ENCODE measurements at places on chromosomes 3 and 15.

- no peak for DNase-seq
Measured at GRCh38 chr3:196268284-196269163, 19.0 kb downstream of the PCYT1A start.

GRCh38 chr15:65902373-65902772, 33.1 kb downstream of the RAB11A start:
- no peak for DNase-seq

GRCh38 chr15:50137330-50137761, 18.3 kb upstream of the ATP8B4 start:
- no peak for DNase-seq

GRCh38 chr3:13045904-13046568, 27.2 kb downstream of the IQSEC1 start:
- DNase-seq = no peak

DNA sequence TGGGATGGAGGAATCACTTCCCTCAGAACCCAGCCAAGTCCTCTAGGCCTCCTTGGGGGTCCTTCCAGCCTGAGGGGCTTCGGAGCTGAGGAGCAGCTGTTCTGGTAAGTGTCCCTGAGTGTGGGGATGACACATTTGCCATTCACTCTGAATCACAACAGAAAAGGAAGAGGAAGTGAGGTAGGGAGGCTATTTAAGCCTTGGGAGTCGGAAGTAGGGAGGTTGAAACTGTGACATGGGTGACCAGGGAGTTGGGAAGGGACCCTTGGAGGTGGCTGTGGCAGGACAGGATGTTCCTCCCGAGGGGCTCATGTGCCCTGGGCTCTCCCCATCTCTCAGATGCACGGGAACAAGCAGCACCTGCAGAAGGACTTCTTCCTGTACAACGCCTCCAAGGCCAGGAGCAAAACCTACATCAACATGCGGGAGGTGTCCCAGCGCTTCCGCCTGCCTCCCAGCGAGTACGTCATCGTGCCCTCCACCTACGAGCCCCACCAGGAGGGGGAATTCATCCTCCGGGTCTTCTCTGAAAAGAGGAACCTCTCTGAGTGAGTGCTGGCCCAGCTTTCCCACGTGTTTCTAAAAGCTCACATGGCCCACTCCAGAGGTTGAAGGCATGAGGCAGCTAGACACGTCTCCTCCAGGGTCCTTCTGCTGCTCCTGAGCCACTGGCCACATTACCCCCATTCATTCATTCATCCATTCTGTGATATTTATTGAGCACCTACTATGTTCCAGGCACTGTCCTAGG, 43.3 kb downstream of the CAPN3 start:
- DNase-seq = no peak

DNA sequence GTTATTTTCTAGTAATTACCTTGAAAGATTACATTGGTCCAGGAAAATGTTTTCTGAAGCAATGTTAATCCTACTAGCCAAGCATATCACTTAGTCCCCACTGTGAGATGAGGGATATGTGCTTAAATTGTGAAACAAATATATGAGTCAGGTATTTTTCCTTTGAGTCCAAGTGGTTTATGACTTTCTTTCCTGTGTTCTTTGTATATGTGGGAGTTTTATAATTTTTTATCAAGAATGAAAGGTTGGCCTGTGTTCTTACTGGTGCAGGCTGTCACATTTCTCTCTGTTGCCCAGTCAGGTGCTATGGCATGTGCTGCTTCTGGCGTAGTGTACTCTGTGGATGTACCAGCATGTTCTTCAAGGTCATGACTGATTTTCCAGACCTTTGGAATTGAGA, 147.4 kb downstream of the CMSS1 start:
- DNase-seq = no peak

DNA sequence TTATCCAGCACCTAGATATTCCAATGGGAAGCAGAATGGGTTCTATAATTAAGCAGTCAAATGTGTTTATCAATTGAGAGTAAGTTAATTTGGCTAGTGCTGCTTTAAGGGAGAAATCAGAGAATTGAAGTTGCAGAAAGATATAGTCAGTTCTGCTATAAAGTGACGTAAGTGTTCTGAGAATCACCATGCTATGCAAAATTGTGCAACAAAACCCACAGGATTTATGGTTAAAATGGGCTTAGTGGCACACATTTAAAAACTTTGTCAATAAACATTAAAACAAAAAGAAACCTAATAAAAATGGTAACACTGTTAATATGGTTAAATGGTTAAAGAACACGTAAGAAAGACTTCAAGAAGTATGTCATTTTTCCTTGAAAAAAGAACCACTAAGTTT, 74.5 kb downstream of the TMEM108 start:
- no peak for DNase-seq

DNA sequence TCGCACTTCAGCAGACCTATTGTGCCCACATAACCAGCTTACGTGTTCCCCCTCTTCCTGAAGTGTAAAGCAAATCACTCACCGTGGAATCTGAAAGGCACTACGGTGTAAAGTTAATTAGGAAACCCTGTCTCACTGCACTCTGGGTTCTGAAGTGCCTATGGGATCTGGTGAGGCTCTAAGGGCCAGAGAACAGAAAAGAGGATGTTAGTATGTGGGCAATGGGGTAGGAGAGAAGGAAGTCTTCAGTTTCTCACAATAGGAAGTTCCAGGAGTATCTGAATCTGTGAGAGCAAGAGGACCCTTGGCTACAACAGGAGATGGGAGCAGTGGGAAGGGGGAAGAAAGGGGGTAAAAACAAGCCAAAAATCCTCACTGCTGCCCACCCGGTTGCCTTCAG, 71.4 kb downstream of the ITGB5 start:
- no peak for DNase-seq

DNA sequence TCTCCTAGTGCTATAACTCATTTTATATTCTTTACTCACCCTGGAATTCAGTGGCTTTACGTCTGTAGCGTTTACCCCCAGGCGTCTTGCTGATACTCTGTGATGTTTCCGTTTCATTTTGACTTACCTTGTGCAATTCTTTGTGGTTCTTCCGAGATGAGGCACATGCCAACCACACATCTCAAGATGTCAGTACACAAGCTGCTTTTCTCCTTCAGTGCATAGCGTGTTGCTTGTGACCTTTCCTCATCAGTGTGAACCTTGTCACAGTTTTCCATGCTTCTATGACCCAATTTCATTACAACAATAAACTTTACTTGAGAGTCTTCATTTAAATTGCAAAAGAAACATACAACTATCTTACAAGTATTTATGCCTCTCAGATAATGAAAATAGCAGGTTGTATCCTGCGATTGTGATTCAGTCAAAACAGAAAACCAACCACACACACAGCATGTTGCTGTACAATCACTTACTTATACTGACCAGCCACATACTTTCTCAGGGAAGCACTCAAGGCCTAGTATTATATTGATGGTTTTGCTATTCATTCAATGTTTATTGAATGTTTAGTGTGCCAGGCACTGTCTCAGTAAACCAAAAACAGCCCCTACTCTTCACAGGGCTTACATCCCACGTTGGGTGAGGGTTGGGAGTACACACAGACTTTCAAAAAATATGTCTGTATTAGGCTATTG, 4.6 kb upstream of the TBL1XR1 start:
- peak; percentile 20 for DNase-seq

- no peak for DNase-seq
Measured at GRCh38 chr15:92277776-92278175, 115.9 kb upstream of the ST8SIA2 start.

DNA sequence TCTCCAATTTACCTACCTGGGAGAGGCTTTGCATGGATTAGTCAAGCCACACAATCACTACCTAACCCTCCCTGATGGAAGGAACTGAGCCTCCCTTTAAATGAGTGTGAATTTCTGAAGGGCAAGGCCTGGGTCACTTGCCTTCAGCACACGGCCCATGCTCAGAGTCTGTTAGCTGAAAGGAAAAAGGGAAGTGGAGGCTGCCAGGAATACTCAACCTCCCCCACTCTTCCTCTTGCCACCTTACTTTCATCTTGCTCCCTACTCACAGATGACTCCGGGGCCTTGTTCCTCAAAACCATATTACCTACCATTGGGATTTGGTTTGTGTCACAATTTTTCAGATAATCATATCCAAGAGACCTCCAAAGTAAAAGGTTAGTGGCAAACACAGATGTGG, 220.0 kb downstream of the ABHD5 start:
- DNase-seq = no peak

GRCh38 chr3:152554980-152555379, 280.0 kb upstream of the P2RY1 start:
- DNase-seq = no peak

DNA sequence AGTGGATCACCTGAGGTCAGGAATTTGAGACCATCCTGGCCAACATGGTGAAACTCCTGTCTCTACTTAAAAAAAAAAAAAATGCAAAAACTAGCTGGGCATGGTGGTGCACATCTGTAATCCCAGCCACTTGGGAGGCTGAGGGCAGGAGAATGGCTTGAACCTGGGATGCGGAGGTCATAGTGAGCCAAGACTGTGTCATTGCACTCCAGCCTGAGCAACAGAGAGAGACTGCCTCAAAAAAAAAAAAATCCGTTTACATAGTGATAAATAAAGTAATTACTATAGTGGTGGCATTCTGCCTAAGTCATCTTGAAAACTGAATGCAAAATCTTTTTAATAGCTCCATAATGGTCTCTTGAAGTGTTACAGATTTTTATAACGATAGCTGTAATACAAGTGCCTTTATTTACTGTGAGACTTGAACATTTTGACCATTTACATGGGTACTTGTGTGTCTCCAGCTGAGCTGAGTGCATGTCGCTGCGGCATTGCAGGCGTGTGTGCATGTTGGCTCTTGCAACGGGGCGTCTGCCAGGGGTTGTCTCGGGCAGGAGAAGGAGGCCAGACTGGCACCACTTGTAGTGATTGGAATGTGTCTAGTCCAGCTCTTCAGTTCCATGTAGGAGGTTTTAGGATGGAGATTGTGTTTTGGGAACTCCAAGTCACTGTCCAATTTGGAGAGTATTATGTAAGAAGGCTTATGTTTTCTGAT, 111.9 kb downstream of the IGF1R start:
- no peak for DNase-seq

DNA sequence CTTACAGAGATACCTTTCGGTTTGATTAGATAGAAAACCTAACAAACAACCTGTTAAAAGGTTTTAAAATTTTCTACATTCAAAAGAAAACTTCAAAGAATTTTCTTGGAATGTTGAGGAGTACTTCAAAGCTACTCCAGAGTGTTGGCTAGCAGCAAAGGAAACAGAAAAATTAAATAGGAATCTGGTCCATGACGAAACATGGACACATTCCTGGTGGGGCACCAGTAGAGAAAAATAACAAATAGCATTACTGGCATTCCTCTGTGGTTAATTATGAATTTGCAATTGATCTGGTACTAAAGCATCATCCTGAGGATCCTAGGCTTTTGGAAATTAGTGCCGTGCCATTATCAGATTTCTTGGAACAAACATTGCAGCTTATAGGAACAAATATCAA, 59.5 kb upstream of the DPPA4 start:
- DNase-seq = no peak

- no peak for DNase-seq
Measured at GRCh38 chr15:70582143-70582945, 181.0 kb downstream of the UACA start.

DNA sequence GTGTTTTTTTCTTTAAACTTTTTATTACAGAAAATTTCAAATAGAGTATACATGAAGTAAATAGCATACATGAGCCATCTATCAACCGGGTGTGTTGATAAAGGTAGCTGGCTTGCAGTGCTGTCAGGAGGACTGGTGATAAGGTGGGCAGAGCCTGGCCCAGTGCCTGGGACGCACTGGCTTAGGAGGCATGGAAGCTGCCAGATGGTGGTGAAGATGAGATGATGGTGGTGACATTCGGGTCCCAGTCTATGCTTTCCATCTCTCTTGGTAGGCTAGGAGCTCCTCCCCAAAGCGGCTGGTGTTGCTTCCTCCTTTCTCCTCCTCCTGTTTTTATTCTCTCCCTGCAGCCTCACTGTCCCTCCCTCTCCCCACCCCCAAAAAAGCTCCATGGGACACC, 101.7 kb downstream of the ADCY5 start:
- DNase-seq = no peak

DNA sequence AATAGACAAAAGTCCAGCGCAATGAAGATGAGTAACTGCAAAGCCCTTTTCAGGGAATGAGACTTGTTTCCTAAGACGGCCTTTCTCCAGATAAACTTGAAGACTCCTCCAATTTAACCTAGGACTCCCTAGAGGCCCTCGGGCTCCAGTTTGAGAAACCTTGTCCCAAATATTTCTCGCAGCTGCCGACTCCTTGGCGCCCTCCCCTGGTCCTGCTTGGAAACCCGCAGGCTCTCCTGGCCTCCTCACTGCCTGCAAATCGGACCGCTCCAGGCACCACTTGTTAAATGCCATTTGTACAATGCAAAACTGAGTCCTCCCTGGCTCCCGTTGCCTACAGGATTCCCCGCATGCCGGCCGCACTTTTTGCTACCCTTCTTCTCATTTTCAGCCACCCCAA, 36.8 kb downstream of the MUC4 start:
- DNase-seq = no peak

- no peak for DNase-seq
Measured at GRCh38 chr15:99734575-99734974, 1.3 kb upstream of the LYSMD4 start.

DNA sequence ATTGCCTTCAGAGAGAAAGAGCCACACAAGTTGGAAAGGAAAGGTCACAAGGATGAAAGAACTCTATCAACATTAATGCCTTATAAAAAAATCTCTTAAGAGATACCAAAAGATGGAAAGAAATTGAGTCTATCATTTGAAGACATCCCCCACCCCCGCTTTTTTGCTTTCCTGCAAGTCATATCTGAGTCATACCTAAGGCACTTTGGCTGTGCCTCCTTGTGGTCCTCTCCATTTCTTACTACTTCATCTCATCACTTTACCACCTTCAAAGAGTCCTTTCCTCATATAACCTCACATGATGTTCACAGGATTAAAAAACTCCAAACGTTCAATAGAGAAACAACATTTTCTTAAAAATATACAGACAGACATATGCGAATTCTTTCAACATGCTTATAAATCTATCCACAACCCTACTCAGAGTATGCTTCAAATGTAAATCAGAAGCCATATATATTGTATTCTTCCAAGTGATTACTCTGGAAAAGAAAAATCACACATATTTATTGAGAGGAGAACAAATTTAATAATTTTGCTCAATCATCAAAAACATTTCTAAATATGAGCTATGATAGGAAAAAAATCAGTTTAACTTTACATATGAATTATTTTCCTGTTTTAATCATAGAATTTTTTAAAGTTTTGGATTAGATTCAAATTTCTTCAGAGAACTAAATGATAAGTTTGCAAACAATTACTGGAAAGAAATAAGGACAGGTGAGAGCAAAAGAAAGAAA, 1003.9 kb upstream of the CFAP20DC start:
- DNase-seq = no peak

GRCh38 chr3:40054568-40055222, 245.3 kb downstream of the MYRIP start:
- no peak for DNase-seq

DNA sequence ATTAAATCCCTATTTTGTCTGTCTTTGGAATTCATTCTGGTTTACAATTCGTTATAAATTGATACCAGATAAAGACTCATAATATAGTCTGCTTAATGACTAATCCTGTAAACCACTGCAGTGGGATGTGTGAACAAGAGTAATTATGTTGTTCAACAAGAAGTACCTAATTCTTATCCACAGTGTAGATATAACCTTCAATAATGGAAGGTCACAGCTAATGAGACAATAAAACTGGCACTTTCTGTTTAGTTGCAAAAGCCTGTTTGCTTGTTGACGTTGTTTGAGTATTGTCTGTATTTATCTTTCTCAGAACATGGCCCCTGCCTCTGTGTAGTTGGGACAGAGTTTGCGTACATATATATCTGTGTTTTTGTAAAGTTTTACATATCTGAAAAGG, 26.7 kb downstream of the PIAS1 start:
- DNase-seq = no peak
